ENCODE measurements at places on chromosomes 7 and 10.
A peak's percentile ranks its signal among the peaks of the same experiment; 100 is the strongest.

DNA sequence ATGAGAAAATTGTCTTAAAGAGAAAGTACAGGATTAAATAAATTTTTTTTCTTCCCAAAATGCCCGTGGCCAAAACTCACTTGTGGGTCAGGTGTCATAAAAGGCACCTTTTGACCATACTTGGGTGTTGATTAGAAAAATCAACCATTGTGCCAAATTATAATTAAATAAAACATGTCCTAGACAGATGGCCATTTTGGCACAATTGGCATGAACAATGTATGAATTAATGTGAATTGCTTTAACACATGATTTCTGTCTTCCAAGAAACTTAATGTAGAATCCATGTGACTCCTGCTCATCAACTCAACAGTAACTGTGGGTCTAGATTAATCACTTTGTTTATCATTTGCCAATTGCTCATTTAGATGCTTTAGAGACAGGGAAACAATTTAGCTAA is 64.0 kb downstream of the CSTF2T start:
- no peak for DNase-seq

DNA sequence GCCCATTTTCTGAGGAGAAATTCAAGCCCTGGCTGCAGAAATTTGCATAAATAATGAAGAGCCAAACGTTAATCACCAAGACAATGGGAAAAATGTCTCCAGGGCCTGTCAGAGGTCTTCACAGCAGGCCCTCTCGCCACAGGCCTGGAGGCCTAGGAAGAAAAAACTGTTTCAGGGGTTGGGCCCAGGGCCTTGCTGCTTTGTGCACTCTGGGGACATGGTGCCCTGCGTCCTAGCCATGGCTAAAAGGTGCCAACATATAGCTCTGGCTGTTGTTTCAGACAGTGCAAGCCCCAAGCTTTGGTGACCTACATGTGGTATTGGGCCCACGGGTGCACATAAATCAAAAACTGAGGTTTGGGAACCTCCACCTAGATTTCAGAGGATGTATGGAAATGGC is 8.0 kb downstream of the HPS1 start:
- DNase-seq, result no peak

DNA sequence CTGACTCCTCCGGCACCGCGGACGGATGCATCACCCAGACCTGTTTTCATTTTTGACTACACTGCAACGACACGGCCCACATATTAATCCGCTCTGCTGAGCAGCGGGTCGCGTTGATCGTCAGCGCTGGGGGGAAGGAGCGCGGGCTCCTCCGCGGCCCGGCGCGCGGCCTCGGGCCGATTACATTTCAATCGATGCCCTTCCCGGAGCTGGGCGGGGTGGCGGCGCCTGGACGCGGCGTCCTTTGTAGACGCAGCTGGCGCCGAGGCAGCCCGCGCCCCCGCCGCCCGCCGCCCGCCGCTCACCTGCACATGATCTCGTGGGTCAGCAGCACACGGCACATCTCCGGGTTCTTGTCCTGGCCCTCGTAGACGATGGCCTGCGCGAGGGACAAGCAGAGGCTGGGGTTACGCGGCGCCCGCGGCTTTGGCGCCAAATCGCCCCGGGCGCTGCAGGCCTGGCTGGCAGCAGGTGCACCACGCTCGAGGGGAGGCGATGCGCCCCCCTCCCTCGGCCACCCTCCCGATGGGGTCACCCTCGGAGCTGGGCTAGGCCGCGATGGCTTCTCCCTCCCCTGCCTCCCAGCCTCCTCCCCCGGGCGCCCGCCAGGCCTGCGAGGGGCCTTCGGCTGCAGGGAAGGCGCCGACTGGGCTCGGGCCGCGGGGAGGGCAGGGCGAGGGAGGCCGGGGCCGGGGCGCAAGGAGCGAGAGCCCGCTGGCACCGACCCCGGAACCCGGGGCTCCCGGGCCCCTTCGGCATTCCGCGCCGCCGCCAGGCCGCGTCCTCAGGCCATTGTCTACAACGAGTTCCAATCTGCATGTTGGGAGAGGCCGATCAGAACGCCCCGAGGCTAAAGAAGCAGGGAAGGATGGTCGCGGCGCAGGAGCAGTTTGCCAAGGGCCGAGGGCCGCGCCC is 5.2 kb downstream of the EBF3 start:
- no peak for DNase-seq

- no peak for DNase-seq
Observed at GRCh38 chr7:111780527-111780926, 218.2 kb upstream of the IMMP2L start.

- DNase-seq, result no peak
Observed at GRCh38 chr10:85667638-85668233, 698.9 kb downstream of the GRID1 start.

- DNase-seq, result no peak
Observed at GRCh38 chr7:69845721-69846495, 247.6 kb downstream of the AUTS2 start.

GRCh38 chr7:69622960-69623359 is 24.7 kb downstream of the AUTS2 start:
- peak; percentile 62 for DNase-seq

DNA sequence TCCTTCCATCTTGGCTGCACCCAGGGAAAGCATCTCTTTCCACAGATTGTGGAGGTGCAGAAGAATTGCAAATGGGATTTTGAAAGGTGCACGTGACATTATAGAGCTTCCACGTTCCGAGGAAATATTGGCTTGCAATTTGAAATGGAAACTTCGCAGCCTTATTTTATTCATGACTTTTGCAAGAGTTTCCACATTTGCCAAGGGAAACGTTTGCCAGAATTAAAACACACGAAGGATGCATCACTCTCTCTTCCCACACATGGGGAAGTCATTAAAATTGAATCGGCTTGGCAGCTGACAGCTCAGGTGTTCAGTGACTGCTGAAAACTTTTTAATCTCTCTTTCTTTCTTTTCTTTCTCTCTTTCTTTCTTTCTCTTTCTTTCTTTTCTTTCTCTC is 475.4 kb upstream of the IGFBP3 start:
- DNase-seq, result no peak

- no peak for DNase-seq
Observed at GRCh38 chr10:12067336-12067735, 1.4 kb upstream of the DHTKD1 start.

DNA sequence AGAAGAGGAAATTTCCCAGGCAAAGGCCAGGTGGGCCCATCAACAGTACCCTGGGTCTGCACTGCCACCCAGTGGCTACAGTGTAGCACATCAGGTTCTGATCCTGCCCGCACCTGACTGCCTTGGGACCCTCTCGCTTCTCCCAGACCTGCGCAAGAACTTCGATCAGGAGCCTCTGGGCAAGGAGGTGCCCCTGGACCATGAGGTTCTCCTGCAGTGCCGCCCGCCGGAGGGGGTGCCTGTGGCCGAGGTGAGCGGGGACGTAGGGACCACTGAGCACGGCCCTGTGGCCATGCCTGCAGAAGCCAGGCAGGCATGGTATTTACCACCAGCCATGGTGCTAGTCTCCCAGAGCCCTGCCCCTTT is 33.9 kb upstream of the SLC29A3 start:
- peak; percentile 57 for DNase-seq

DNA sequence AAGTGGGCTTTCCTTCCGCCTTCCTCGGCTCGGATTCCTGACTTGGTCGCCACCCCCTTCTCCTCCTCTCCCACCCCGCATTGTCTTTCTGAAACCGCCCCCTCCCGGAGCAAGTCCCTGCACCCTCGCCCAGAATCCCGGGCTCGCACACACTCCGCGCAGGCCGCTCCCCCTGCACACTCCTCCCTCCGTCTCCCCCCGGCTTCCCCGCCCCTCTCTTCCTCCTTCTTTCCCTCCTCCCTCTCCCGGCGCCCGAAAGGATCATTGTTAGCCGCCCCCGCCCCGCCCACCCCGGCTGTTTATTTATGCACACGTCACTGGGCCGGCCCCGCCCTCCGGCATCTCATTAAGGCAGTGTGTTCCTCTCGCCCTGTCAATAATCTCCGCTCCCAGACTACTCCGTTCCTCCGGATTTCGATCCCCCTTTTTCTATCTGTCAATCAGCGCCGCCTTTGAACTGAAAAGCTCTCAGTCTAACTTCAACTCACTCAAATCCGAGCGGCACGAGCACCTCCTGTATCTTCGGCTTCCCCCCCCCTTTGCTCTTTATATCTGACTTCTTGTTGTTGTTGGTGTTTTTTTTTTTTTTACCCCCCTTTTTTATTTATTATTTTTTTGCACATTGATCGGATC is at the start of gene TCF7L2:
Gene TCF7L2, plus strand, starts transcription at position 373 of the 633 bp plus-strand sequence. CDS start 510 bp downstream, outside the sequence.
- DNase-seq, result peak; percentile 88

- no peak for DNase-seq
Observed at GRCh38 chr7:36279200-36279925, 110.3 kb upstream of the ANLN start.

- DNase-seq, result no peak
Observed at GRCh38 chr7:39410582-39410981, 155.6 kb upstream of the YAE1 start.

GRCh38 chr7:98777051-98777450 is 92.8 kb downstream of the TMEM130 start:
- no peak for DNase-seq

GRCh38 chr7:80253653-80254052 is 119.0 kb downstream of the GNAI1 start:
- DNase-seq, result no peak

All from NAMALWA (cell line).